ENCODE measurements at places on chromosomes 13 and 19. TPM values are rescaled to one million over a fixed set of nuclear protein-coding genes. Genes with fewer than 3 reads are reported as not detected.
A peak's percentile ranks its signal among the peaks of the same experiment; 100 is the strongest.

- peak; percentile 1 for DNase-seq
Measured at GRCh38 chr19:40465025-40465556, 454 bp downstream of the BLVRB start.

DNA sequence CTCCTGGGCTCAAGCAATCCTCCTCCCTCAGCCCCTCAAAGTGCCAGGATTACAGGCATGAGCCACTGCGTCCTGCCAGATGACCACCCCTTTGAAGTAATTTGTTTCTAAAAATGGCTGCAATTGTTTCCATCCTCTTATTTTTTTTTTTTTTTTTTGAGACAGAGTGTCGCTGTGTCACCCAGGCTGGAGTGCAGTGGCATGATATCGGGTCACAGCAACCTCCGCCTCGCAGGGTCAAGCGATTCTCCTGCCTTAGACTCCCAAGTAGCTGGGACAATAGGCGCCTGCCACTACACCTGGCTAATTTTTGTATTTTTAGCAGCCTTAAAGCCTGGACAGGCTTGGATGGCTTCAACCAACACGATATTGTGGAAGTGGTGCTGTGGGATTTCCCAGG, 22.3 kb upstream of the DPP9 start:
- DNase-seq, result no peak

- no peak for DNase-seq
Measured at GRCh38 chr13:33710924-33711323, 107.0 kb upstream of the RFC3 start.

- DNase-seq, result no peak
Measured at GRCh38 chr19:6416658-6417405, 7.8 kb downstream of the KHSRP start.

GRCh38 chr13:26583662-26584061, 26.2 kb downstream of the WASF3 start:
- no peak for DNase-seq

The CYP2S1 gene
- total RNA-seq, result 0.82 TPM

The TJP3 gene
- 9.0 TPM for total RNA-seq

- DNase-seq, result no peak
Measured at GRCh38 chr19:28217022-28217421, 995.9 kb downstream of the UQCRFS1 start.

GRCh38 chr13:97003071-97003470, 8.8 kb upstream of the OXGR1 start:
- DNase-seq, result no peak

DNA sequence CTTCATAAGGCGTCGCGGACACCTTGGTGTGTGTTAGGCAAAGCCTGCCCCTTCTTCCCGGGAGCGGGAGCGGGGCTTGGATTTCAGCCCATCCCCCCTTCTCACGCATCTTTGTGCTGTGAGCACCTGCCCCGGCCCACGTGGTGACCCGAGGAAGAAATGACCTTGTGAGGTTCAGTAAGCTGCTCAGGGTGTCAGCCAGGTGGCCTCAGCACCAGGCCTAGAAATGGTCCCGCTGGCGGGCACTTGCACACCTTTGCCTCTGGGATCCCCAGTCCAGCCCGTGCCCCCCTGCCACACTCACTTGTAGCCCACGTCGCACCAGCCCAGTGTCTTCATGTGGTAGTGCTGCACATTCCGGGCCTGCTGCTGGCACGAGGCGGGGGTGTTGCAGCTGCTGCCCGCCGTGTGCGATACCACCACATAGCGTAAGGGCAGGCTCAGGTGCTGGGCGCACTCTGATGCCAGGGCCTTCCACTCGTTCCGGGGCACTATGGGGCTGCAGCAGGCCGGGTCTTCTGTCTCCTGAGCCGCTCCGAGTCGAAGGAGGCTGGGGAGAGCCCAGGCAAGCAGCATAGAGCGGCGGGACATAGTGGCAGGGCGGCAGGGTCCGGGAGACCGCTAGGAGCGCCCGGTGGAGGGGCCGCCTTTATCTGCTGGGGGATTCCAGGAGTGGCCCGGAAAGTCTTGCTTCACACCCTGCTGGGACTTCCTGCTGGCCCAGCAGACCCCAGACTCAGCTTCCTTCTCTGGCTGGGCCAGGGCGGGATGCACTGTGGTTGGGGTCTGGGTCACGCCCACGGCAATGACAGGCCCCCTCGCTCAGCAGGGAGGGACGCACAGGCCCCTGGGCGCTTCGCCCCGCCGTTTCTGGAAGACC, at the start of gene PGLYRP1:
PGLYRP1 (minus strand) TSS at position 623 of the 880 bp plus-strand sequence; CDS start at position 591, 32 bp downstream.
- no peak for DNase-seq

- peak; percentile 60 for DNase-seq
Measured at GRCh38 chr19:16374436-16374835, 49.8 kb downstream of the KLF2 start.

The IRGC gene
- total RNA-seq, result not detected

GRCh38 chr13:36069881-36070366, 61.3 kb downstream of the DCLK1 start:
- no peak for DNase-seq

DNA sequence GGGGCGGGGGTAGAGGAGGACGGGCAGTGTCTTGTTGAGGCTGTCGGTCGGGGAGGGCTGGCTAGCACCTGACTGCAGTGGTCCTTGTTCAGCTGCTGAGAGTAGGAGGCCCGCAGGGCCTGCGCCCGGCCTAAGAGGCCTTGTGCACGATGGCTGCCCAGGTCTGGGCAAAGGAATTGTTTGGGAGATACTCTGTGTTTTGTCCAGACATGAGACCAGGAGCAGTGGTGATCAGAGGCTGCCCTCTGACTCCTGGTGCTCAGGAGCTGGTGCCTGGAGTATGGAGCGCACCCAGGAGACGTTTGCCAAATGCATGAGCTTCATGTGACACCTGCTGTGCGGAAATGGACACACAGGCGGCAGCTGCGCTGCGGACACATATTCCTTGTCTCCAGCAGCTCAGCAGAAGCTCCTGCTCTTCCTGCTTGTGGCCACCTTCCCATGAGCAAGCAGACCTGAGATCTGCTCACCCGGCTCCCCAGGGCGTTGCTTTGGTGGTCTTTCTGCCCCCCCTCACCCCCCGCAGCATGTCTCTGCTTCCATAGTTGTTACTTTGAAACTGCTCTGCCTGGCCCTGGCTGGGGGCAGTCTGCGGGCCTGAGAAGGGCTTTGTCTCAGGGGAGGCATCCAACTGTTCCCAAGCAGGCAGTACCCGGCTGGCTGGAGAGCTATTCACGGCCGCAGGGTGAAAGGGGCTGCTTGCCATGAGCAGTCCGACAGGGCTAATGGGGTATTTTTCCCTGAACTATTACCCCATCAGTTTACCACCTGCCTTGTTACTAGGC, 163.9 kb downstream of the TEX29 start:
- DNase-seq, result no peak

DNA sequence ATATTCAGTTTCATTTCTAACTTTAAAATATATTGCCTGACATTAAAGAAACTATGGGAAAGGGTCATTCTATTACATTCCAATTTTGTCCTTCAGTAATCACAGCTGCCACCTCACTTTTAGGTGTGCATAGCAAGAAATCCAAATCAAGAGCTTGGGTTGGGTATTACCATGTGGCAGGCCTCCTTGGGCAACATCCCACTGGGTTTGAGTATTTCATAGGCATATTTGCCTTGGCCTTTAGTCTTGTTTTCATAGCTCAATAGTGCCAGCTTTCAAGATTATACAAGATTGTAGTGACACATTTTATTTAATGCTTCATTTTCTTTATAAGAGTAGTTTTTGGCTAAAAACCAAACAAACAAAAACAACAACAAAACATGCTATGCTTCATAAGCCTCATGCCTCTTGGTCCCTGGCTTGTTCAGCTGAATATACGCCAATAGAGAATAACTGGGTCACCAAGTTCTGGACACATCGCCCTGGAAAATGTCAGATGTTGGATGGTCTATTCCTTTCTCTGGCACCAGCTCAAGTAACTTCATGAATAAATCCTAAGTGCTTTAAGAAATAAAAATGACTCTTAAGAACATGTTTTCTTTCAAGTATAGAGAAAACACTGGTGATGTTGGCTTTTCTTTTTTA, 167.4 kb upstream of the STARD13 start:
- DNase-seq, result no peak

Data from CD4-positive, alpha-beta T cell (primary cell).